Activated T-cell treated with anti-CD3 and anti-CD28 coated beads, Interleukin-2, amount 50 U/mL, for 72 hours (primary cell): ENCODE measurements at places on chromosomes 2 and 18. TPM values are rescaled to one million over a fixed set of nuclear protein-coding genes. Genes with fewer than 3 reads are reported as not detected.

The PRSS56 gene
- 0.39 TPM for total RNA-seq

The PSMG2 gene
- total RNA-seq = 158 TPM

The SANBR gene
- 4.2 TPM for total RNA-seq

The PLGLB2 gene
- 2.6 TPM for total RNA-seq

The CD28 gene
- total RNA-seq = 206 TPM

The GCG gene
- total RNA-seq = not detected

The NCKAP5 gene
- total RNA-seq = not detected
